ENCODE measurements at places on chromosomes 12 and 14. TPM values are rescaled to one million over a fixed set of nuclear protein-coding genes. Genes with fewer than 3 reads are reported as not detected.
A peak's percentile ranks its signal among the peaks of the same experiment; 100 is the strongest.

DNA sequence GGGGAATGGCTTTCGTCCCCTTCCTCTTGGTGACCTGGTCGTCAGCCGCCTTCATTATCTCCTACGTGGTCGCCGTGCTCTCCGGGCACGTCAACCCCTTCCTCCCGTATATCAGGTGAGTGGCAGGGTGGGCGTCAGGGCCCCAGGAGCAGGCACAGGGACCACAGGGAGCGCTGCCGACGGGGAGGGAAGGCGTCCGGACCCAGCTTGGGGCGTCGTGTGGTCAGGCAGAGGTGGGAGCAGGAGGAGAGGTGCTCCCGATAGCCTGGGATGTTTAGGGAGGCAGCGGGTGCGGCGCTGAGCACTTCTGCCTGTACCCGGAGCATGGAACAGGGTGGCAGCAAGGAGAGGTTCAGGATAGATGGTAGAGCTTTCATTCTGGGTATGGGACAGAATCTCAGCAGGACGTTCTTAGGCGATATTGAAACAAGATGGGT, 444 bp downstream of the DRAM1 start:
- no peak for DNase-seq

GRCh38 chr12:80490329-80490728, 46.3 kb downstream of the PTPRQ start:
- DNase-seq, result no peak

GRCh38 chr14:104081261-104081835, 4.2 kb upstream of the ASPG start:
- DNase-seq, result no peak

- DNase-seq, result peak; percentile 36
These were observed 8.2 kb upstream of the CLEC2A start for GRCh38 chr12:9940375-9940774.

- DNase-seq, result no peak
These were observed 43.6 kb downstream of the PTPRR start for GRCh38 chr12:70876952-70877351.

The C2CD5 gene
- 47.1 TPM for total RNA-seq

The NFE2 gene
- not detected for total RNA-seq

DNA sequence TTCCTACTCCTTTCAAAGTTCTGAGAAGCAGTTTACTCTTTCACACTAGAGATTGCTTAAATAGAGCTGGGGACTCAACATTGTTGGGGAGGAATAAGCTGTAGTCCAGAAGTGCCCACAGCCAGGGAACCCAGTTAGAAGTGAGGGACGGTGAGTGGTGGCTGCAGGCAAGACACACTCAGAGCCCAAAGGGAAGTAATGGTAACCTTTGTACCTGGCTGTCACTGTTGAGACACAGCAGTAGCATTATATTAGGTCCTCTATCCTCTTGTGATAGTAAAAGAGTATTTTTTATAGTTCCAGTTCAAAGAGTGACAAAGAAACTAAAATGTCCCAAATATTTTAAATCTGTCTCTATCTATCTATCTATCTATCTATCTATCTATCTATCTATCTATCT, 263.3 kb downstream of the TTC6 start:
- DNase-seq, result no peak

The PAWR gene
- total RNA-seq, result 2.8 TPM

GRCh38 chr14:36317650-36318049, 2.8 kb downstream of the MBIP start:
- DNase-seq, result no peak

The PROX2 gene
- total RNA-seq, result not detected

DNA sequence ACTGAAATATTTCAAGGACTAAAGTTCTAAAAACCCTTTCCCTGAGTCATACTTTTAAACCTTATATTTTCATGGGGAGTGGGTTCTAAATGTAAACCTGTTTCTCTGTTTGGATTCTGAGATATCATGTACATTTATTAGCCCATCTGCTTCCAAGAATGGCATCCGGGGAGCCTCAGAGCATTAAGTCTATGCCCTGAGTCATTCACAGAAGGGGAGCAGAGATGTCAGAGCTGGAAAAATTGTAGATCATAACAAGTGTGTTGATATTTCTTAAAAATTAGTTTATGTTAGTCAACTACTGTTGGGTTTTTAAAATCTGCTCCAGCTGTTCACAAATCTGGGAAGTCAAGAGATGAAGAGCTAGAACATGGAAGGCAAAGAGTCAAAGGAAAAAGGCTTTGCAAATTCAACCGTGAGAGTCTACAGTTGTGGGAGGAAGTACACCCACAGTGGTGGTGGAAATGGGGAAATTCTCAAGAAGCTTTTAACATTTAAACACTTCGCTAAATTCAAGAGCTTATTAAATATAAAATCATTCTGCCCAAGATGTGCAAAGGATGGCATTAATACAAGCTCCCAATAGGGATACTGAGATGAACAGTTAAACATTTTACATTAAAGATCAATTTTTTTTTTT, 70.5 kb upstream of the FLRT2 start:
- DNase-seq, result no peak

The ADAM21 gene
- total RNA-seq, result 0.16 TPM

DNA sequence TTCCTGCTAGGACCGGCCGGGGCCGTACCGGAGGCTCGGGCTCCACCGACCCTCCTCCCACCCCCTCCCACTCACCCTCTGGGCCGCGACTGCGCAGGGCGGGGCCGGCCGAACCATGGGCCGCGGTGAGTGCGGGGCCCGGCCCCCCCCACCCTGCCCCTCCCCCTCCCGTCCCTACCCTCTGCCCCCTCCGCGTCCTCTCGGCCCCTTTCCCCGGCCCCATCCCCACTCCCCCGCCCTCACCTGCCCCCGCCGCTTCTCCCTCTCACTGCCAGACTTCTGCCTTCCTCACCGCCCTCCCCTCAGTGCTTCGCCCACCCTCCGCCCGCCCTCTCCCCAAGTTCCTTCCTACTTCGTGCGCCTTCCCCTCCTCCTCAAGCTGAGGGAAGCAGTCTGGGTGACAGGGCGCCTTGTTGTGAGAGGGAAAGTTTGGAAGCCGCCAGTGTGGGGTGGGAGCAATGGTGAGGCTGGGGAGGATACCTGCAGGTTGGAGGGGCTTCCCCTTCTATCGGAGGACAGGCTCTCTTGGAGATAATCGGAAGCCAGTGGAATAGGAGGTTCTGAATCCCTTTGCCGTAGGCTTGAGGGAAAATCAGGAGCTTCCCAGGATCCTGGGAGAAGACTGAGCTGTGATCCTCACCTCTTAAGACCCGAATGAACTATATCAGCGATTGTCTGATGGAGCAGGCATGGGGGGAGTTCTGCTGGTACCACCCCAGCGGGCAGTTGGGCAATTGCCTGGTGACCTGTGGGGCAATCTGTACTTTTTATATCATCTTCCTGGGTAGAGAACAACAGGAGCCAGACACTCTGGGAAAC, 472 bp downstream of the MBD6 start:
- DNase-seq, result no peak

DNA sequence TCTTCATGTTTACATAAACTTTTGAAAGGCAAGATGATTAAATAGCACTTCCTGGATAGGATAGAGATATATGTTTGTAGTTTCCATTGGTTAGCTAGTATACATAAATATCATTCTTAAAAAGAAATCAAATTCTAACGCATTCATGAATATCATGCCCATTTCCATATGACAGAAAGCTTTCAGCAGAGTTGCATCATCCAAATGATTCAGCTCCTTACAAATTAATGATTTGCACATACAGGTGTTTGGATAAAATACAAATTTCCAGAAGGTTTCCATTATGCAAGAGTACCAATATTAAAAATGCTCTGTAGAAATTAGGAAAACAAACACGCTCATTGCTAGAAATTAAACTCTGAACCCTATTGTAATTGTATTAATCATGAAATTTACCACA, 264.4 kb downstream of the FOXG1 start:
- no peak for DNase-seq

- no peak for DNase-seq
These were observed 56.4 kb upstream of the RERGL start for GRCh38 chr12:18146363-18146762.

The NXPH4 gene
- total RNA-seq, result not detected

GRCh38 chr12:126932156-126932555, 1334.8 kb upstream of the TMEM132C start:
- no peak for DNase-seq

The CLECL1 gene
- total RNA-seq, result not detected

The TC2N gene
- total RNA-seq, result 246 TPM

- no peak for DNase-seq
These were observed 18.1 kb downstream of the PPM1H start for GRCh38 chr12:62916632-62917425.

GRCh38 chr12:127685931-127686330, 581.0 kb upstream of the TMEM132C start:
- no peak for DNase-seq

- no peak for DNase-seq
These were observed 484 bp downstream of the ALKBH1 start for GRCh38 chr14:77707355-77707723.

- DNase-seq, result no peak
These were observed 28.6 kb downstream of the AMN start for GRCh38 chr14:102951034-102951433.

- no peak for DNase-seq
These were observed 6.2 kb downstream of the KLHDC2 start for GRCh38 chr14:49774106-49774505.

GRCh38 chr14:28936601-28937000, 170.0 kb downstream of the FOXG1 start:
- DNase-seq, result no peak

- DNase-seq, result no peak
These were observed 31.0 kb downstream of the PEBP1 start for GRCh38 chr12:118166946-118167345.

- no peak for DNase-seq
These were observed 474.7 kb downstream of the MDGA2 start for GRCh38 chr14:47200740-47201139.

DNA sequence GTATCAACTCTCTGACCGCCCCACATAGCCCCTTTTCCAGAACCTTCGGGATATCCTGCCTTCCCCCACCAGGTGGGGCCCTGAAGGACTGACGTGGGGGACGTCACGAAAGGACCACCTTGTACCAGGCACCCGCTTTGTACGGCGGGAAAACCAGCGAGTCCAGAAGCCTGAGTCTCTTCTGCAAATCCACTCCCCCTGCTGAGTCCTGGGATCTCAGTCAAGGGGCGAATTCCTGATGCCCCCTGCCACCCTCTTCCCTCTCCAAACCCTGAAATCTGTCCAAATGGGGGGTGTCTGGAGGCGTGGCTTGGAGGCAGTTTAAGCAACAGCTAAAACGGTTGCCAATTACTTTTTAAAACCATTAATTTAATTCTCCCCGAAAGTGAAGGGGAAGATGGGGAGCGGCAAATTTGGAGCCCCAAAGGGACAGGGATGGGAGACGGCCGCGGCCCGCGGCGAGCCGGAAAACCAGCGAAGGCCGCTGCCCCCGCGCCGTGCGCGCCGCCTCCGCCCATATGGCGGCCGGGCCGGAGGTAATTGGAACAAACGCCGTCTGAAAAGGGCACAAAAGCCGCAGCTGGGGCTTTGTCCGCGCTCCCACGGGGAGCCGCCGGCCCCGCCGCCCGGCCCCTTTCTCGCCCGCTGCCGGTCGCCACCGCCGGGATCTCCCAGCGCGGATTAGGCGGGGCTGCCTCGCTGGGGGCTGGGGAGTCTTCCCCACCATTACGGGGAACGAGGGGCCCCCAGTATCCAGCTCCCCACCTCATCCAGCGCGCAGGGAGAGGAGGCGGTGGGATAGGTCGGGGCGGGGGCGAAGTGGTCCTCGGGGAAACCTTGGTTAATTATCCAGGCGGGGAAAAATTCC, 6.6 kb downstream of the LHX5 start:
- DNase-seq, result no peak

The PTCSC3 gene
- total RNA-seq, result not detected

The USP44 gene
- 4.2 TPM for total RNA-seq

- no peak for DNase-seq
These were observed 29.3 kb downstream of the ACTR6 start for GRCh38 chr12:100229876-100230275.

DNA sequence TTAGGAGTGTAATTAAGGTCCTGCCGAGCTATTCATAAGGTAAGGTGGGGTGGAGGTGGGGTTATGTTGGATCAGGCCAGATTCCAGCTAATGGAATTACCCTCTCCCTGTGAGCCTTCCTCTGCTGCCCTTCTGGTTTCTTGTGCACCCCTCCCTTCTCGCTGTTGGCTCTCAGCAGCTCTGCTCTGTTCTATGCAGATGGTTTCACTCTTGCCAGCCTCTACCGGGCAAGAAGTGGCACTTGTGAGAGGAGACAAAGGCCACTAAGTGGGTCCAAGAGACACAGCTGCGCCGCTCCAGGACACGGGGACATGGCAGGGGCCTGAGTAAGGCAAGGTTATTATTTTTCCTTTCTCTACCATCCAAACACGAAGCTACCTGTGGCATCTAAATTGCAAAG, 334.4 kb downstream of the EMP1 start:
- DNase-seq, result no peak

Measured in naive thymus-derived CD4-positive, alpha-beta T cell (primary cell).